ENCODE measurements at places on chromosomes 11 and 22.

DNA sequence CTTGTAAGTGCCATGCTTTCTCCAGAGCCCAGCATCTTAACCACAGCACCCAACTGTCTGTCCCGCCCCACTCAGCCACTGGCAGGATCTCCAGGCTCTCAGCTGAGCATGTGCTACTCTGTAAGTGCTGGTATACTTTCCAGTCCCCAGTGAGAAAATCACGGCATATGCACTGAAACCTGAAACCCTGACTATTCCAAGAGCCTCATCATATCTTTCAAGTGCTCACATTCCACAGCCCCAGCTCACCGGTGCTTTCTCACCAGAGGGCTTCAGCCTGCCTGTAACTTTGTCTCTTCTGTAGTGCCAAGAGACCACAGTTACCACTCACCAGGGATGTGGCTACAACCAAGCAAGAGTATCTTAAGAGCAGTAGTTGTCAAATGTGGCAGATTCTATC lies 24.4 kb upstream of the PAMR1 start:
- no peak for DNase-seq

GRCh38 chr11:65879617-65880016 lies at the start of gene CTSW:
CTSW (plus strand) TSS chr11:65879837; CDS start chr11:65879855, 18 bp downstream.
- peak; percentile 50 for DNase-seq

GRCh38 chr11:2517016-2517385 lies 72.2 kb downstream of the KCNQ1 start:
- no peak for DNase-seq

DNA sequence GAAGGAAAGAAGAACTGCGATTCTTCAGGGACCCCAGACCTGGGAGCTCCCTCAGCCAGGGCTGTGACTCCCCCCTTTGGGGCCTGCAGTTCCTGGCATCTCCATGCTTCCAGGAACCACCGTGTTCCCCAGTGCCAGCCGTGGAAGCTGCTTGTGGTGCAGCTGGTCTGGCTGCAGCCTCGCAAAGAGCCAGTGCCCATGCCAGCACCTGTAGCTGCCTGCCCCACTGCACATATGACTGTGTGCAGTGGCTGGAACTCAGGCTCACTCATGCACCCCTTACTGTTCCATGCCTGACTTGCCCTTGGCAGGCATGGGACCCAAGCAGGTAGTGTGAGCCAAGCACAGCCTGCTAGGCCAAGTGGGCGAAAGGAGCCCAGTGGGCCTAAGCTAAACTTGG lies 401.3 kb downstream of the LRRC4C start:
- no peak for DNase-seq

GRCh38 chr11:118282606-118283005 lies 18.5 kb upstream of the MPZL2 start:
- DNase-seq, result peak; percentile 59

GRCh38 chr11:83678831-83679584 lies 392.8 kb upstream of the CCDC90B start:
- no peak for DNase-seq

GRCh38 chr11:131408025-131408640 lies 37.7 kb downstream of the NTM start:
- peak; percentile 26 for DNase-seq

DNA sequence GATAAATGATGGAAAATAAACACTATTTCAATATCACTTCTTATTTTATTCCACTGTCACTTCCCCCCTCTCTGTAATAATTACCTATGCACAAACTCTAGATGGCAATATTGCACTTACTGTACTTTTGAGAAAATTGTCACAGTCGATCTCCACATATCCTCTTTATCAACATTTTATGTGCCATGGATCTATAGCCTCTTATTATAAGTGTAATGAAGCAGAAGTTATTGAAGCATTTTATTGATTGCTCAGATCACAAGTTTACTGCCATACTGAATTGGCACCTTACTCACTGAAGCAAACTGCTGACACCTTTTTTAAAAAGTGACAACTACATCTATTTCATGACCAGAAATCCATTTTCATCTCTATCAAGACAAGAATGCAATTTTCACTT lies 133.4 kb downstream of the DCDC1 start:
- peak; percentile 3 for DNase-seq

- DNase-seq, result no peak
Observed at GRCh38 chr11:82671451-82671850, 62.2 kb downstream of the FAM181B start.

GRCh38 chr11:18416459-18416858 lies 4.3 kb downstream of the LDHC start:
- DNase-seq, result no peak
